T-helper 9 cell (primary cell): ENCODE measurements at places on chromosomes 2 and 18.

- DNase-seq, result no peak
These were observed 42.5 kb downstream of the RASGRP3 start for GRCh38 chr2:33518929-33519328.

DNA sequence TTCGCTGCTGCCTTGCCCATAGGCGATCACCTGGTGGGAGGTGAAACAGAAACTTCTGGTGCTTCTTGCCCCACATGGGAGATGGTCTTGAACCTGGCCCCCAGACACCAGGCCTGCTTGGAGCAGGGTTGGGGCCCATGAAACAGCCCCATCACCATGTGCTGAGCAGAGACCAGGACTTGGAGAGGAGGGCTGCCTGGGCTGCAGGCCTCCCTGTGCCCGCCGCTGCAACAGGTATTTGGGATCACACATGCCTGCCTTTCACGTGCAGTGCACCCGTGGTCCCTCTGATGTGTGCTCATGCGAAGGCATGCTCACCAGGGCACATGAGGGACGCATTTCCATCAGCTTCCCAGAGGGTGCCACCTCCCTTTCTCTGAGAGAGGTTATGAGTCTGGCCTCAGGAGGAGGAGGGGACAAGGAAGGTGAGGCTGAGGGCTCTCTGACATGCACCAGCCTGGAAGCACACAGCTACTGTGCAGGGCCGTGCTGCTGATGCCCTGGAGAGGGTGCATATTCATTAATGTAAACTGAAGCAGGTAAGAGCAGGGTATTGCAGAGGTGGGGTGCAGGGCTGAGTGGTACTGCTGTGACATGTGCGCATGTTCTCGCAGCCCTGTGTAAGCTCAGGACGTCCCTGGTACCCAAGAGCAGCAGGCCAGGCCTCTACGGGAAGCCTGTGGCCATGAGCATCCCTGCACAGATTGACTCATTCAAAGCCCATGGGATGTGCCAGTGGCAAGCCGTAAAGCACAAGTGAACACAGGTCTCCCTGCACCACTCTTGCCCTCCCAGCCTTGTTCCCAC is 4.2 kb upstream of the OXER1 start:
- DNase-seq, result no peak

DNA sequence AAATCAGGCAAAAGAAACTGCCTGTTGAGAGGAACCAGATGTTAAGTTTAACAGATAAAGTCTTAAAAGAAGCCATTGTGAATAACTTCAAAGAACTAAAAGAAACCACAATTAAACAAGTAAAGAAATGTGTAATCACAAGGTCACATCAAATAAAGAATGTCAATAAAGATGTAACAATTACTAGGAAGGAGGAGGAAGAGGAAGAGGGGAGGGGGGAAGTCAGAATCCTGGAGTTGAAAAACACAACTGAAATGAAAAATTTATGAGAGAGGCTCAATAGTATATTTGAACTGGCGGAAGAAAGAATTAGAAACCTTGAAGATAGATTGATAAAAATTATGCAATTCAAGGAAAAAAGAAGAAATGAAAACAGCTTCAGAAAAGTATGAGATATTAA is 88.4 kb upstream of the CRIM1 start:
- DNase-seq, result no peak

DNA sequence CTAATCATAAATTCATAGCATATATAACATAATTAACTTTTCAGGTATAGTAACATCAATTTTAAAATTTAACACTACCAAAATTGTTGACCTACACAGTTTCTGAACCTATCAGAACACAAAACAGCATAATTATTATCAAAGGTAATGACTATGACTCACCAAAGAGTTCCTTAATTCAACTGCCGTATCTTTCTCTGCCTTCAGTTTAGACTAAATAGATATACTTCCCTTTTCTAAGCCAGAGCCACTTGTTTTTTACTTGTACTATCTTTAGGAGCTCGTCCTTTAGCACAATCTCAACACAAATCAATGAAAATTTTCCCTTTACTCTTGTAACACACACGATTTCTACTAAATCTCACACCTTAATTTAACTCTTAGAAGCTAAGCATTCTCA is 54.4 kb downstream of the CCDC88A start:
- no peak for DNase-seq

DNA sequence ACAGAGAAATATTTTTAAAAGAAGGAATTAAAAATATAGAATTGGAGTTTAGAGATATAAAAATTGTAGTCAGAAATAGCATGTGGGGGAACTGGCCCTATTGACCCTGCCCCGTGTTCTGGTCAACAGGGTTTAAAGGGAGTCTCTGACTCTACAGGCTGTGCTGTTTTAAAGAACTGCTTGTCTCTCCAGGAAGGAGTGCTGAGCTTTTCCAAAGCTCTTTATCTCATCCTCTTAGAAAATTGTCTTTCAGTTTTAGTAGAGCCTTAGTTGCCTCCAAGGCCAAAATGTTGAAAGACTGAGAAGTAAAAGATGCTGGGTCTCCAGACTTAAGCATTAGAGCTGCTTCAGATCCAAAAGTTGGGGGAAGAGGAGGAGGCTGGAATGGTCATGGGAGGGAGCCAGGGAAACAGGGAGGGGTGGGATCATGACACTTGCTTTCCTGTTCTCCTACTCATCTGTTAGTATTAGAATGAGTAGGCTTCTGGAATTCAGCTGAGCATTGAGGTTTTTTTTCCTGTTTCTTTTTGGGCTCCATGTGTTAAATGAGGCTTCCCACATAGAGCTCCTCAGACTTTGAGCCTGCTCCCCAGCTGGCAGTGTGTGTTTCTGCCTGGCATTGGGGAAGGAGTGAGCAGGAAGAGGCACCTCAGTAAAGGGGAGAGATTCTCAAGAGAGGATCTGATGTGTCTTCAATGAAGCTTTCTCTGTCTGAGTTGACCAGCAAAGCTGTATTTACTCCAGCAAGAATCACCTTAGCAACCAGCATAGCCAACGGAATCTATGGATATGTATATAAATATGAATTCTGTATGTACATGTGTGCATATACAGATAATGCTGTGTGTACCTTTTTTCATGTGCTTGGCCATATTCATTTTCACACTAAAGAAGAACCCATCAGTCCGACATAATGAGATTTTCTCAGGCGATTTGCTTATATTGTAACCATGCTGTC is 186.8 kb upstream of the FBXO11 start:
- DNase-seq, result no peak

GRCh38 chr2:199596549-199596948 is 138.8 kb upstream of the SATB2 start:
- no peak for DNase-seq

DNA sequence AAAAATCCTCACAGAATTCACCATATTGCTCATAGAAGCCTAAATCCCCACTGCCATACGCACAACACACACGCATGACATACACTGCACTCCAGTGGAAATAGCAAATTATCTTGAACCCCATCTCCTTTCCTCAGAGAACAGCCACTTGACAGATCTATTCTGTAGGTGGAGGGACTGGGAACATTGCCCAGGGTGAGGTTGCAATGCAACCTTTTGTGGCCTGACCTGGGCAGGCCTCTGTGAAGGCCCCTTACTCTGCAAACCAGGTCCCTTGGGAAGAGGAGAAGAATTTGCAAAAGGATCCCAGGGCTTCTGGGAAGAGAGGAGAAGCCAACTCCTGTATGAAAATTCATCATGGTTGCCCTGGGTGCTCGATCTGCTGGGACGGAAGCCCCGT is 51.9 kb downstream of the SDC1 start:
- DNase-seq, result no peak

DNA sequence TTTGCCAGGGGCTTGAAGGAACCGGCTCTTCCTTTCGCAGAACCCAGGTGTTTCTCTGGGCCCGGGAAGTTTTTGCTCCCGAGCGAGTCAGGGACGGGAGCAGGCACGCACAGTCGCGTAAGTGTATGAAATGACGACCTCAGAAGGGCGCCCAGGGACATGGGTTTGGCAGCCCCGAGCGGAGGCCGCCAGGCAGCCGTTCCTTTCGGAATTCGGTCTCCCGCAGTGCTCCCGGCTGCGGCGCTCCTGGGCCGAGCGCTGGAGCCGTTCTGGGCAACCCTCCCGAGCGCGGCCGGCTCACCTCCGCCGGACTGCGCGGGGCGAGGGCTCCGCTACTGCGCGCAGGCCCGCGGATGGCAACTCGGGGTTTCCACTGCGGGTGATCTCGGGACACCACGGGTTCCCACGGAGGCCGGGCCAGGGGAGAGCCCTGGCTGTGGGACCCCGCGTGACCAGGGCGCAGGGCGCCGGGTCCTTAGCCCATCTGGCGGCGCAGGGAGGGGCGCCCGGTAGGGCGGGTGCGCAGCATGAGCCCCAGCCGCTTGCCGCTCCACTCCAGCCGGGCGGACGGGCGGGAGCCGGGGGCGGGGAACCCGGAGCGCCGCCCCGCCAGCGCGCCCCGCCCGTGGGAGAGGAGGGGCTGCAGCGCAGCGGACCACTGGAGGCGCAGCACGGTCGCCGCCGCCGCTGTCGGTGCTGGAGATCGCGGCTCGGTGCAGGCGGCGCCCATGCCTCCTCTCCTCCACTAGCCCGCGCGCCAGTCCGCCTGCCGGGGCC is at the start of gene OSBPL6:
TSS of gene OSBPL6 (plus strand) at position 690 of the 777 bp plus-strand sequence. CDS start 111,673 bp downstream, outside the sequence.
- peak; percentile 37 for DNase-seq

GRCh38 chr2:86552889-86553288 is 10.4 kb downstream of the CHMP3 start:
- DNase-seq, result no peak

DNA sequence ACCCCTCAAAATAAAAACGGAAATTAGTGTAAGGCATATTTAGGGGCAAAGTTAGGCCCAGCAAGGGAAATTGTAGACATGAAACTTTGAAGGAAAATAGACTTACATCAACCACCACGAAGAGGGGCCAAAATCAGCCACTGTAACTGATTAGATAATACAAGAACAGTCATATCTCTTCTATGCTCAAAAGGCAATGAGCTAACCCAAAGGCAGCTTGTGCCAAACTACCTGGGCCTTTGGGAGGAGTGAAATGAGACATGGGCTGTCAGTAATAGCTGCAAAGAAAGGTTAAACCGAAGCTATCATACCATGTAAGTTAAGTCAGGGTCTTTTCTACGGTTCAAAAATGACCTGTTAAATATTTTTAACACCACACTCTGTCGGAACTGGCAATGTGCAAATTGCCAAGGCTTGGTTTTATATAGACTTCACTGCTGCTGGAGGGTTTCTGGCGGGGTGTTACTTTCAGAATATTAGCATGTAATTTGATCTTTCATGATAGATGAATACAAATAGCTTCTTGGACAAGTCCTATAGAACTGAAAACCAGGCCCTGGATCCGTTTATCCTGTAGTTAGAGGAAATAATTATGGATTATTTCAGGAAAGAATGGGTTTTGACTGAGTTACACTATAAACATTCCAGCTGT is 69.6 kb downstream of the ACVR1 start:
- DNase-seq, result no peak

GRCh38 chr18:56389190-56389589 is 249.2 kb downstream of the TXNL1 start:
- no peak for DNase-seq

DNA sequence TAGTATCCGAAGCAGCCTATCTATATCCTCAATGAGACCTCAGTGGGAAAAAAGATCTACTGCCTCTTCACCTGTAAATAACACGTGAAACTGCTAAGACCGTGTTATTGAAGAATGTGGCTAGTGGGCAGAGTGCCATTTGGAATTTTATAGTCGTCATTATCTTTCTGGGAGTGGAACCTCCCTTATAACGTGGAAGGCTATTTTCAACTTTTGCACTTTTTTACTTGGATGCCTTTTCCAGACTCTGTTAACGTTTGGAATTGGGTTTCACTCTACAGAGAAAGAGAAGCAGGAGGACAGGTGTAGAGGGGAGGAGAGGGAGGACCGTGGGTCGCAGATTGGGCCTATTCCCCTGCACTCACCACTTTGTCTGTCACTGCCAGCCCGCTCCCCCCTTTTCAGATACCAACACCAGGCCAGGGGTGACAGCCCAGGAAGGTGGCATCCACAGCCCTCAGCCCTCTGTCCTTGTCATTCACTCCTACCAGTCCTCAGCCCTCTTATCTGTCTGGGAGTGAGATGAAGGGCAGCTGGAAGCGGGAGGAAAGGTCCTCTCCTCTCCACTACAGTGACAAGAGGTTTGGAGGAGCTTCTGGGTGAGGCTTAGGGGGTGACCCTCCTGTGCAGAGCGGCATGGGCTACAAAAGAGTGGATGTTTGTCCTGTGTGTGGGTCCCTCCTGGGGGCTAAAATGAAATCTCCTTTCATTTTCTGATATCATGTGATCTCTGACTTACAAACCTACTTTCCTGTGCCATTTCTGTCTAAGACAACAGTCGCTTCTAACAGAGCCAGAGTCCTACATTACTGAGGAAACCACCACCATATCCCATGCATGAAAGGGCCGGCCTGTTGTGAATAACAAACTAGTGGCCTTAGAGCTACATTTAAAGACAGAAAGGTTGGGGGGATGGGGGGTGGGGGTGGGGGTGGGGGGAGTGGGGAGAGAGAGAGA is 23.9 kb upstream of the CEP68 start:
- no peak for DNase-seq

- no peak for DNase-seq
These were observed 31.3 kb upstream of the CDH2 start for GRCh38 chr18:28208268-28208667.

DNA sequence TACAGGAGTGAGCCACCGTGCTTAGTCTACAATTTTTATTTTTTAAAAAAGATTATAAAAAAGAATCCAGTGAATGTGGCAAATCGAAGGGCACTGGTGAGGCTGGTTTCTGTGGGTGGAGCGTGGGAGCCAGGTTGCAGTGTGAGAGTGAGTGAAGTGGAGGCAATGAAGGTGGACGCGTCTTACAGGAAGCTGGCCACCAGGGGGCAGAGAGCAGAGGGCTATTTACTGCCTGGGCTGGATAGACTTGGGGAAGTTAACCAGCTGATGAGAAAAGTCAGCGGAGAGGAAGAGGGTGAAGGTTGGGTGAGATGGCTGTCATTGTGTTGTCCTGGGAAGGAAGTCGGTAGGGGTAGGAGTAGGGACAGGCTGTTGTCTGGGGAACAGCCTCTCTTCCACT is 6.8 kb downstream of the SCTR start:
- peak; percentile 5 for DNase-seq

- no peak for DNase-seq
These were observed 403.2 kb upstream of the CDH19 start for GRCh38 chr18:67007085-67007484.

DNA sequence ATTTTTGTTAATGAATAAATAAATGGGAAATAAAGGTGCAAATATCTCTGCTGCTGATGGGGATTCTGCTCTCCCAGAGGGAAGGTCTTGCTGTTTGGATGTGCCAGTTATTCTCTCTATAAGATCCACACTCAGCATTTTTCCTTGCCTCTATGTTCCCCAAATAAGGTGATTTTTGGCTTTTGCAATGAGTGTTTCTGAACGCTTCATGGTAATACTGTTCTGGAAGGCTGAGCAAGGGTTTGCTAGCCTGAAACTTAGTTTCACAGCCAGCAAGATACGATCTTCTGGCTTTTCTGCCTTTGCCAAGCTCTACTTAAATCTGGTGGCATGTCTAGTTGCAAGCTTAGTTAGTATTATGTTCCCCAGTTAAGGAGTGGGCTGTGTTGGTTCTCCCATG is 114.6 kb downstream of the LPIN1 start:
- DNase-seq, result no peak

GRCh38 chr2:237279012-237279768 is 134.8 kb downstream of the COL6A3 start:
- no peak for DNase-seq

- no peak for DNase-seq
These were observed 257.2 kb upstream of the TCF4 start for GRCh38 chr18:55845221-55845620.
